ENCODE measurements at places on chromosomes 1 and 21.

GRCh38 chr1:93716163-93716562 lies 34.5 kb upstream of the BCAR3 start:
- DNase-seq = no peak

- no peak for DNase-seq
Measured at GRCh38 chr1:61081686-61082310, 563 bp upstream of the NFIA start.

- DNase-seq = no peak
Measured at GRCh38 chr1:1345384-1345783, 3.8 kb downstream of the DVL1 start.

GRCh38 chr1:68421350-68421749 lies 28.4 kb downstream of the RPE65 start:
- no peak for DNase-seq

GRCh38 chr1:39393645-39394044 lies 97.8 kb upstream of the BMP8A start:
- no peak for DNase-seq

- DNase-seq = no peak
Measured at GRCh38 chr1:99481391-99481996, 164.4 kb upstream of the PALMD start.

GRCh38 chr1:84959294-84959693 lies 37.6 kb downstream of the MCOLN2 start:
- DNase-seq = no peak

DNA sequence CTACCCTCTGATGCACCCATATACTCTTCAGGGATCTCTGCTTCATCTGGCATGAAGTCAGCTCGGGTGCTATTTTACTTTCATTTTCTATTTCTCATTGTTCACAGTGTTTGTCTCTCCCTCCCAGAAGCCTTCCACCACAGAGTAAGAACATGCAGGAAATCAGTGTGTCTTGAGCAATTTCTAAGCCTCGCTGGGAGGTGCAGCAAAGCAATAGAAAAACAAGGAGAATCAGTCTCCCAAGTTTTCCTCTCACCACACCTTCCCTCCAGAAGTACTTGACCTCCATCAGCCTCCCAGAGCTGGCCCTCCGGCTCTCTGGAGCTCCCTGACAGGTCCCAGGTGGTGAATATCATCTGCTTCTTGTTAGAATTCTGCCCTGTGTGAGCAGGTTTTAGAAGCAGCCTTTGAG lies 594.7 kb upstream of the CAMK1G start:
- DNase-seq = no peak

- no peak for DNase-seq
Measured at GRCh38 chr1:83698644-83699043, 300.3 kb downstream of the TTLL7 start.

DNA sequence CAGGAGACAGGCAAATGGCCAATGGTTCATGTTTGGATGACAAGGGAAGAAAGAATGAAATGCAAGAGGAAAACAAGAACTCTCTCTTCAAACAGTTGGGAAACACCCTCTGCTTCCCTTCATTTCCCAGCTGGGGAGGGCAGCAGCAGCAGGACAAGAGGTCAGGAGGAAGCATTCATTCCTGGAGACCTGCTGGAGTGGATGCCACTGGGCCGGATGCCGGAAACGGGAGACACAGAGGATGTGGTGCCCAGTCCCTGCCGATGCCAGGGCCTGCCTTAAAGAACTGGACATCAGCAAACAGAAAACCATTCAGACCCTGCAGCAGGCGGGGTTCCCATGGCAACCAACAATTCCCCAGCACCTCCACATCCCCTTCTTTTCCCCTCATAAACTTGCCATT lies 102.3 kb upstream of the ZNF648 start:
- DNase-seq = no peak

DNA sequence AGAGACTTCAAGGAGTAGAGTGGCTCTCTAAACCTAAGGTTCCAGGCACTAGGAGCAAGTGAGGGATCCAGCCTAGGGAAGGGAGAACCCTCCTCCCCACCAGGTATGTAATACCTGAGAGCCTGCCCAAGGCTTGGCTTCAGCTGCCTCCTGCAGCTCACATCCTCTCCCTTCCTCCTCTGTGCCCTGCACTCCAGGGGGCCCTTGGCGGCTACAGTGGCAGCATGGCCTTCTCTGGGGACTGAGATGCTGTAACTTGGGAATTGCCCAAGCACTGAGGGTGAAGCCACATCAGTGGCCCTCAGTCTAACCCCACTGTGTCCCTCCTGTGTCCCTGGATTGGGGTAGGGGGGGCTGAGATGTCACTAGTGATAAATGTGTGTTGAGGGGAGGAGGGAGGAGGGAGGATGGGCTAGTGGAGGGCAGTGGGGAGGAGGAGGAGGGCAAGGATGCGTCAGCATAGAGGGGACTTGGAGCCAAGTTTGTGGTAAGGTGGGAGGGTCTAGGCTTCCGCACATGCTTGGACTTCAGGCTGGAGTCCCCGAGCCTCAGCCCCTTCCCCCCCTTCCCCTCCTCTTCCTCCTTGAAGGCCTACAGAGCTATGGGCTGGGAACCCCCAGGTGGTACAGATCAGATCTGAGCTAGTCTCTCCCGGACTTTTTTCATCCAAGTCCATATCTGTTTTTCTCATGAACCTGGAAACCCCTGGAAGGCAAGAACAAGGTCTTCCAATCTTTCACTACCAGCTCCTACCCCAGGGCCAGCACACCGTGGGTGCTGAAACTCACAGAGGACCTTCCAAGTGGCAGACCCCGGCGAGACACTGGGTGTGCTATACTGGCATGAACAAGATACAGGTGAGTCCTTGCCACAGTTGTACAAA lies 17.5 kb downstream of the COL9A2 start:
- no peak for DNase-seq

DNA sequence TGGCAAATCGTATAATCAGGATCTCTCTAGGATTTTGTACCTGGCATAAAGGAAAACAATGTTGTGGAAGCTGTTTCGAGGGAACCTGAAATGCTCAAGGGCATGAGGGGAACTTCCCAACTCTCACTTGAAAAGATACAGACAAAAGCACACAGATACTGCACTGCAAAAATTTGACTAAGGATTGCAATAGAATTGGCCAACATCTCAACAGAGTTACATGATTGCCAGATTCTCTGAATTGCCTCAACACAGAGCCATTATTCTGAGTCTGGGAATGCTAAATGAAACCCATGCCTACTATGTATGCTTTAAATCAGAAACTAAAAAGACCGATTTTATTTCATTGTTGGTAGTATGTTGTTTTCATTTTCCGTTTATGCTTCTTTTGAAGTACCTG lies 16.0 kb downstream of the KRTAP19-8 start:
- no peak for DNase-seq

- no peak for DNase-seq
Measured at GRCh38 chr1:112317140-112317539, 78.9 kb upstream of the CTTNBP2NL start.

DNA sequence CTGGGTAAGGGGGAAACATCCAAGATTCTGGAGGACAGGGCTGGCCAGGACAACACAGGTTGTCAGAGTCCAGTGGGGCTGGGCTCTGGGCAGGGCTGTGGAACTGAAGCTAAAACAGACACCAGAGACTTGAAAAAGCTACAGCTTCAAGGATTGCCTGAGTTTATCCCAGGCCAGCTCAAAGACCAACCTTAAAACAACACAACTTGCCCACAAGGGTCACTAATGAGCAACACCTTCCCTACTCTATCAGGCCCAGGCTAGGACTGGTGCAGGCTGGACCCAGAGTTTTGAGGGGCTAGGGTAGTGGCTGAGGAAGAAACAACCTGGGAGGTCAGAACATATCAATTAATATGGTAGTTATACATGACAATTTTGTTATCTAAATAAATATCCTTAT lies 160.7 kb downstream of the SLC45A1 start:
- DNase-seq = no peak

GRCh38 chr1:193539731-193540459 lies 353.5 kb upstream of the B3GALT2 start:
- DNase-seq = no peak

DNA sequence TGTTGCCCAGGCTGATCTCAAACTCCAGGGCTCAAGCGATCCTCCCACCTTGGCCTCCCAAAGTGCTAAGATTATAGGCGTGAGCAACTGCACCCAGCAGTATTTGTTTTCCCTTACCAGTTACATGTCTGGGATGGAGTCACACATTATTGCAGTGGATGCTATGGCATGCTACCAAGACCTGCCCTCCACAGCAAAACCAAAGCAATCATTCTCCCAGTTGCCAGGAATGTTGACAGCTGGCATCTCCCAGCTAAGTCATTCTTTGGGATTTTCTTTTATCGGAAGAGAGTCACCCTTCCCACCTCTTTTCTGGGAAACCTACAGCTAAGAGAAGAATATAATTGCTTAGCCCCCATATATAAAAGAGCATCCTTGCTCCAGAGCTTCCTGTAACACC lies 49.4 kb upstream of the RGS7 start:
- no peak for DNase-seq

- no peak for DNase-seq
Measured at GRCh38 chr1:221162939-221163338, 283.7 kb downstream of the HLX start.

GRCh38 chr1:82759035-82759434 lies 958.3 kb downstream of the ADGRL2 start:
- no peak for DNase-seq

DNA sequence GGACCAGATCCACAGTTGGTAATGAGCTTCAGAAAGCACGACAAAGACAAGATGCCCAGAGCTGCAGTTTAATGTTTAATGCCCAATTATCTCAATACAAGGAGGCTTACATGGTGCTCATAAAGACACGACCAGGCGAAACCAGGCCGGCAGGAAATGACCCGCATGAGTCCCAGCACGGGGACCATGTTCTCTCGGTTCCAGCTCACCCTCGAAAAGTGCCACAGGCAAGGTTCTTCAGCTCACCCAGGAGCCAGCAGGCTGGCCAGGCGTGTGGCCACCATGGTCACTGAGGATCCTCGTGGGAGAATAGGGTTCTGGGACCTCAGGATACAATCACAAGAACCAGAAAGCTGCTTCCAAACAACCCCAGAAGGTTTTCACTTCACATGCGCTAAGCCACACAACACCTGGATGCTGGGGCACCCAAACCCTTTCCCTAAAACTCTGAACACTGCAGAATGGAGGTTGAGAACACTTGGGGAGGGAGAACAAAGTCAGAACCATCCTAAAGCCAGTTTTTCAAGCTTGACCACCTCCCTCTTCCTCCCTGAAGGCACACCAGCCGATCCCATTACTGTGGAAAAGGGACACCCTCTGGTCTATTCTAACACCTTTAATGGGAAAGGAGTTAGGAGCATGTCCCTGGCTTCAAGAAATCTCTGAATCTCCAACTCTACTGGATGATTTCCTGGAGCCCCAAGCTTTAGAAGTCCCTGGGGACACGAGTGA lies 22.6 kb upstream of the ASAP3 start:
- no peak for DNase-seq

DNA sequence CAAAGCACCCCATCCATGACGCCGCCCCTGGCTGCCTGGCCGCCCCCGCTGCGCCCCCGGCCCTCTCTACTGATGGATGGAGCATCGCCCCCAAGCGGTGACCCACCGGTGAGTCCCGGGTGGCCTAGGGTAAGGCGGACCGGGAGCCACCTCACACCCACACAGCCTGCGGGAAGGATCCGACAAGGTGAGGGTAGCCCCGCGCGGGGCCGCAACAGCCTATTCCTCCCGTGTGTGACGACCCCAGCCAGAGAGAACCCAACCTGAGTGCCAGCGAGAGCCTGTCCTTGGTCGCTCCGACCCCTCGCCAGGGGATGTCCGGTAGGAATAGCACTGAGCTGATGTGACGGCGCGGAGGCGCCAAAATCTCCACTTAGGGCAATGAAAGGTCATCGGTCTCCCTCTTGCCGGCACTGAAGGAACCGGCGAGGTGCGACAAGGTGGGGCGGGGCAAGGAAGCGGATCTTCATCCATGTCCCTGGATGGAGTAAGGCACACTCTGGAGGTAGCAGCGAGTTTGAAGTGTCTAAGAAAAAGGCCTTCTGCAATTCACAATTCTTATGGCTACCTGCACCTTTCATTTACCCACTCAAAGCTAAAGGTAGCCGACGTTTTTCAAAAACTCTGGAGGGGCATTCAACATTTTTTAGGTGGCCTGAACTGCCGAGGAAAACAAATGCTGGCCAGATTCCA lies 19.7 kb upstream of the CHIA start:
- no peak for DNase-seq

GRCh38 chr1:45848714-45849113 lies 45.3 kb downstream of the MAST2 start:
- DNase-seq = no peak

DNA sequence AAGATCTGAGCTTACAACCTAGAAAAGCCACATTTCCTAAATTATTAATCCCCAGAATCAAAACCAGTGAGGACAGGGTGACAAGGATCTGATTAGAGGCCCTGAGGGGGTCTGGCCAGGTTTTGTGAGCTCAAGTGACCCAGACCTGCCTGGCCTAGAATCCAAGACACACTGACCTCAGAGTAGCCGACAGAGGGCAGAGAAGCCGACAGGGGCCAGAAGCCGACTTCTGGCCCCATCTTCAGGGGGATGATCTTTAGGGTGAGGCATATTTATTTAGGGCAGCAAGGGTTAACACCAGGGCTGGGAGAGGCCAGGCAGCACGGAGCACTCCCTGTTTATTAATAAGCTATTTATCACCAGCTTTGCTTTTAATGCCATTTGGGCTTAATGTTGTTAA lies 45.3 kb downstream of the CASZ1 start:
- DNase-seq = no peak

- no peak for DNase-seq
Measured at GRCh38 chr1:200670242-200671118, 773 bp upstream of the DDX59 start.

DNA sequence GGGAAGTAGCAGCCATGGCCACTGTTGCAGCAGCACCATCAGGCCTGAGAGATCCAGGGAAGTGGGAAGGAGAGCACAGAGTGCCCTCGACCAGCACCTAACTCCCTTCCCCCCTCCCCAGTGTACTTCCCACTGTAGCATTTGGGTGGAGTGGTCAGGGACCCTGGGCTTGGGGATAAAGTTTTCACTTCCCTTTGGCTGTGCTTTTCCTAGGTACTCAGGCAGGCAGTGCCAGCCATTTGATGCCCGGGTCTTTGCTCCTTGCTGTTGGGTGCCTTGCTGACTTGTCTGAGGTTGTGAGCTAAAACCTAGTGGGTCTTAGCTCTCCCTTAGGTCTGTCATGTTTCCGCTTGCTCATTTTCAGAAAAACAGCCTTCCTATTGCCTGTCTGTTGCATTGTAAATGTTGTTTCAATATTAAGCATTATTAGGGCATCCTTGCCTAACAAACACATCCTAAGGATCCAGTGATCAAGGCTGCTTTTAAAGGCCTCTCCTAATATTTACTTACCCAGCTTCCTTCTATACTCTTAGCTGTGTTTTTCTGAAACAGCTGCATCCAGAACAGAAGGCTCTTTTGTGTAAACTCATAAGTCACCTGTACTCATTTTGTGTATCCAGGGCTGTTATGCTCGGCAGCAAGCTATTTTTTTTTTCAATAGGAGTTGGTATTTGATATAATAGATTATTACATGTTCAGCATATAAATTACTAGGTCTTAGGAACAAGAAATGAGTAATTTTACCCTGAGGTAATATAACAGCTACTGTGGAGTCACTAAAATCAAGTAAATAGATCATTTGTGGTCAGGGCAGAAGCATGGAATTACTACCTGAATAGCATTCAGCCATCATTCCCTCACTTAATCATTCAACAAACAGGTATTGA lies 418.6 kb upstream of the PROX1 start:
- DNase-seq = no peak

All from esophagus squamous epithelium (tissue), 5 donors.